ENCODE measurements at places on chromosomes 2 and 18.

- no peak for DNase-seq
Measured at GRCh38 chr2:236818281-236819045, 248.8 kb downstream of the ACKR3 start.

- no peak for DNase-seq
Measured at GRCh38 chr18:31684279-31685096, at the start of gene B4GALT6. TSS of gene B4GALT6 (minus strand) at chr18:31684581. CDS start at chr18:31684426, 155 bp downstream.

GRCh38 chr2:152580714-152581113, 136.5 kb downstream of the PRPF40A start:
- DNase-seq = no peak

- no peak for DNase-seq
Measured at GRCh38 chr2:96325041-96325883, at the start of gene ITPRIPL1. TSS of gene ITPRIPL1 (plus strand) at chr2:96325317. CDS start at chr2:96325840, 523 bp downstream.

DNA sequence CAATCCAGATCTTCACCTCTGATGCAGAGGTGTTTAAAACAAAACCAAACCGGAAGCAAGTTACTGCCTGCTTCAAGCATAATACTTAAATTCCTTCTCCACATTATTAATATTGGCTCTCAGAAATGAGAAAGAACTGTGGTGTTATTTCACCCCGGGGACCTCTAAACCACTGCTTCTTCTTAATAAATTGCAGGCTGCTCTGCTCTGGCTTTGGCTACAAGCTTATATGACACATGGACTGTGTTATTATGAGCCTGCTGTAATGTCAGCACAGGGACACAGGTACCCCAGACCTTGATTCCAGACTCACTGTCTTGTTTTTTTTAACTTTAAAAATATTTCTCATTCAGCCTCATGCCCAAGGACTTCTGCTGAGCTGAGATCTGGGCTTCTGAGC, 45.1 kb downstream of the ST6GAL2 start:
- DNase-seq = no peak

DNA sequence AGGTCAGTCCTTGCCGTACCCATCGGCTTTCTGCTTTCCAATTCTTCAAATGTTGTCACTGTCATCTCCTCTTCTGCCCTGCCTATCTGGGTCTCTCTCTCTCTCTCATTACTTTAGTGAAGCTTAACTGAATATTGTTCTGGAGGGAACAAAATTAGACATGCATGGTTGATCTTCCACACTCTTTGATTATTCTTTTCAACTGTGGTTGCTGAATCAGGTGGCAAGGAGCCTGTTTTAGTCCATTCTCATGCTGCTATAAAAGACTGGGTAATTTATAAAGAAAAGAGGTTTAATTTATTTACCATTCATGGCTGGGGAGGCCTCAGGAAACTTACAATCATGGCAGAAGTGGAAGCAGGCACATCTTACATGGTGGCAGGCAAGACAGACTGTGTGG, 157.9 kb downstream of the ARL4C start:
- DNase-seq = no peak

DNA sequence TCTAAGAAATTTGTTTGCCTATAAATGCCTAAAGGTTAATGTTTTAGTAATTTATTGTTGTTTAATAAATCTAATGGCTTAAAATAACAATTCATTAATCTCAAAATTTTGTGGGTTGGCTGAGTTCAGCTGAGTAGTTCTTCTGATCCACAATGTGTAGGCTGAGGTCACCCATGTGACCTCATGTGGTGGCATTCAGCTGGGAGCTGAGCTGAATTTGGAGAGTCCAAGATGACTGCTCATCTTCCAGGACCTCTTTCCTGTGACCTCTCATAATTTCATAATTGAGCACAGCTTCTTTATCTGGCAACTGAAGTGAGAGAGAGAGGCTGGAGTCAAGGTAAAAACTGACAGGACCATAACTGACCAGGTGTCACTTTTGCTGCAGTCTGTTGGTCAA, 132.4 kb downstream of the TXNL1 start:
- no peak for DNase-seq

GRCh38 chr2:26009567-26009963, 24.3 kb upstream of the RAB10 start:
- DNase-seq = no peak

- DNase-seq = no peak
Measured at GRCh38 chr2:214075456-214075855, 335.4 kb upstream of the VWC2L start.

DNA sequence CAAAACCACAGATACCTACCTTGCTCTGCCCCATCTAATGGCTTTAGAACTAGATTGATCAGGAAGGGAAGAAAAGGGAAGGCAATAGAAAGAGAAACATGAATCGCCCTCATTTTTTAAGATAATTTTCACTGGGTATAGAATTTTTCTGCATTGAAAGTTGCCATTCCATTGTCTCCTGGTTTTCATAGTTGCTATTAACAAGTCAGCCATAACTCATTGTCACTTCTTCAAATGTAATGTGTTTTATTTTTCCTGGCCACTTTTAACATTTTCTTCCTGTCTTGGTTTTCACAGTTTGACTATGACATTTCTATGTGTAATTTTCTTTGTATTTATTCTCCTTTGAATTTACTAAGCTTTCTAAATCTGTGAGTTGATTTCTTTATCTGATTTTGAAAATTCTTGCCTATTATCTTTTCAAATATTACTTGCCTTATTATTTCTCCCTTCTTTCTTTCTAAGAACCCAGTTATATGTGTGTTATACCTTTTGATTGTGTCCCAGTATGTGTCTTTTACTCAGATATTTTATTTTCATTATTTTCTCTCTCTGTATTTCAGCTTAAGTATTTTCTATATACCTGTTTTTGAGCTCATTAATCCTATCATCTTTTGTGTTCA, 85.5 kb upstream of the GLI2 start:
- DNase-seq = no peak

Measured in HFF-Myc (cell line).